NCI-H2029 (cell line): ENCODE measurements at places on chromosomes 6 and 20.

DNA sequence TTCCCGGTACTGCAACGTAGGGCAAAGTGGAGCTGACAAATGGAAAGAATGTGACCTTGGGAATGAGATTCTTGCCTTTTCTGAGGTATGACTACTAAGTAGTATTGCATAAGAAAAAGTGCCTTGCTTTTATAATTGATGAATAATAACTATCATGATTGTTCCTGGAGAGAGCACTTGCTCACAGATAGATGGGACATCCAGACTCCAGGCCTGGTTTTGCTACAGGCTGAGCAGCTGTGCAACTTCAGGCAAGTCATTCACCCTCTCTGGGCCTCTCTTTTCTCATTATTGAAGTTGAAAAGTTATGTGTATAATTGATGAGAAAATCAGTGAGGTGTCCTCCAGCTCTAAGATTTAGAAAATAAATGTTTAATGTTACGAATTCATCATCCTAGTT is 53.6 kb upstream of the MBOAT1 start:
- DNase-seq: no peak

- DNase-seq: no peak
Measured at GRCh38 chr6:149075616-149076354, 241.7 kb upstream of the TAB2 start.

- DNase-seq: no peak
Measured at GRCh38 chr20:63118303-63119120, 97.4 kb downstream of the YTHDF1 start.

DNA sequence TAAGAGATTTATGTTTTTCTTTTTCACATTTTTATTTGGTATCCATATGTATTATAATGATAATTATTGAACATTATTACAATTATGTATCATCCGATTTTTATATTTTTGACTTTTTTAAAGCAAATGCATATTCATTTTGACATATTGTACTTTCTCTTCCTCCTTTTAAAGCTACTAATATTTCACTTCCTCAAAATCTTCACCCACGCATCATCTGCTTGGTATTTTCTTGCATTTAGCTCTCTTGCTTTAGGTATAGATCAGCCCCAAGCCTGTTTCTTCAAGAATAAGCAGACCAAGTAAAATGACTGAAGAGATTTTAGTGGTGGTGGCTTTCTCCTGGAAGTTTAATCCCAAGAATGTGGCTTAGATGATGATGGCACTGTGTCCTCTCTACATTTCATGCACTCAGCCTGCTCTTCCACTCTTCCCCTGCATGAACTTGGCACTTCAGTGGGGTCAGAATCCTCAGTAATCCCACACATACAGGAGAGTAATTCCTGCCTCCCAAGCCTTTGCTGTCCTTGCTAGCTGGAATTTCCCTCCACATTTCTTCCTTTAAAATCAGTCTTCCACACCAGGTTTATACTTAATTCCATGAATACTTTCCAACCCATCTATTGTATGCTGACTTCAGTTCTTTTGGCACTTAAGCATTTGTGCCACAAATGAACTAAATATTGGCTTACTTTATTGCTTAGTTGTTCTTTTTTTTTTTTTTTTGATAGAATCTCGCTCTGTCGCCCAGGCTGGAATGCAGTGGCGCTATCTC is 8.2 kb downstream of the NCOA7 start:
- DNase-seq: no peak

DNA sequence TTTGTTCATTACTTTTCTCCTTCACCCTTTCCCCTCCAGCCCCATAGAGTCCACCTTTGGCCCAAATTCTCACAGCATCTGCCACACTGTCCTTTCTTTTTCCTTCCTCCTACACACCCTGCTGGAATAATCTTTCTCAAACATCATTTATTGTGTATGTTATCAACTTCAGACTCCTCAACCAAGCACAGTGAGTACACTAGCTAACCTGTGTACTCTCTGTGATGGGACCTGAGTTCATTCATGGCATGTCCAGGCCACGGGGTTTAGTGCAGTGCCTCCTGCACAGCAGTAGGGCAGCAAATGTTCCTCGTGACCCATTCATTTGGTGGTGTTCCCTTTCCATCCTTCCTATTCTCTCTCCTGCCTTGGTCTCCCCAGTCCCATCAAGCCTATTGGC is 7.1 kb upstream of the ARMC12 start:
- no peak for DNase-seq

DNA sequence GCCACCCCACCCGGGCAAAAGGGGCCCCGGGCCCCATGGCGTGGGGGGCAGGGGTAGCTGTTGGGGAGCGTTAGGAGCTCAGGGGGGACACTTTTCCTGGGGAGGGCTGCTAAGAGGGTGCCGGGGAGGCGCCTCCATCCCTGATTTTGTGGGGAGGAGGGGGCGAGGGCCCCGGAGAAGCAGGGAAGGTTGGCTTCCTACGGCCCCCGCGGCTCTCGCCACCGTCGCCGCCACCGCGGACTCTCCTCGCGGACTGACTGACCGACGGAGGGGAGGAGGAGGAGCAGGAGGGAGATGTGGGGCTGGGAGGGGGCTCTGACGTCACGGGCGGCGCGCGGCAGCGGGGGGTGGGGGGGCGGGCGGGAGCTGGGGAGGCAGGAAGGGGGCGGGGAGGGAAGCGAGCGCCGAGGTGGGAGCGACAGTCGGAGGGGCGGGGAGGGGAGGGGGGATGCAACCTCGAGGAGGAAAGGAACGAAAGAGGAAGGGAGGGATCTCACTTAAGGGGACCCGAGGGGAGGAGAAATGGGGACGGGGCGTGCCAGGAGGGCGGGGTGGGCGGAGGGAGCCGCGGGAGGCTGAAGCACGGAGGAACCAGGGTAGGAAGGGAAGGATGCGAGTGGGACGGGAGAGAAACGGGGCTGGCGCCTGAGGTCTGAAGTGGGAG is 5.1 kb downstream of the GABBR1 start:
- DNase-seq: peak; percentile 2

- DNase-seq: no peak
Measured at GRCh38 chr20:44137266-44137801, 49.7 kb downstream of the JPH2 start.

DNA sequence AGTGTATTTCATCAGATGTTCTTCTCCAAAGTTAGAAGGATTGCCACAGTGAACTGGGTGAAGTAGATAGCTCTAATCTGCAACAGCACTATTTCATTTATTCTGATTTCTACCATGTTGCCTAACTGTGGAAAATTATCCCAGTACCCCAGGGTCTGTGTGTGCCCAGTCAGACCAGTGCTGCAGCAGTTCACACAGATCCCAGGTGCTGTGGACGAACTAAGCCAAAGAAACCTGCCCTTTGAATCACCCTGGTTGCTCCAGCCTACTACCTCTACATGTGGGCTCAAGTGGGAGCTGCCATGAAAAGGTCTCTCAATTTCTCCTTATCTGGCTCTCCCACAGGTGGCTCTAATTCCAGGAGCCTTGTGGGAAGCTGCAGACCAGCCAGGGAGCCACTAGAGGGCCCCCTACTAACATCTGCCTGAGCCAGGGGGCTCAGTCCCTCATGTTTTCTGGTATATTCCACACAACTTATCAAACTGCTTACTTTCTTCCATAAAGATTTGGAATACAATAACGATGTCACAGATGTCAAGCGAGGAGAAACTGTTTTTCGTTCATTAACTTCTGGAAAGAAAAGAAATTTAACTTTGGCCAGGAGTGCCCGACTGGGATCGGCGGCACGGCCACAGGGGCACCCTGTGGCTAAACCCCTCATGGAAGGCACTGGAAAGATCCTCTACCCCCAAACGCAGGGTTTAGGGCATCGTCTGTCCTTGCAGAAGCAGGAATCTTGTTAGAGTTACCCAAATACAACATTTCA is 31.6 kb upstream of the LY86 start:
- peak; percentile 61 for DNase-seq

DNA sequence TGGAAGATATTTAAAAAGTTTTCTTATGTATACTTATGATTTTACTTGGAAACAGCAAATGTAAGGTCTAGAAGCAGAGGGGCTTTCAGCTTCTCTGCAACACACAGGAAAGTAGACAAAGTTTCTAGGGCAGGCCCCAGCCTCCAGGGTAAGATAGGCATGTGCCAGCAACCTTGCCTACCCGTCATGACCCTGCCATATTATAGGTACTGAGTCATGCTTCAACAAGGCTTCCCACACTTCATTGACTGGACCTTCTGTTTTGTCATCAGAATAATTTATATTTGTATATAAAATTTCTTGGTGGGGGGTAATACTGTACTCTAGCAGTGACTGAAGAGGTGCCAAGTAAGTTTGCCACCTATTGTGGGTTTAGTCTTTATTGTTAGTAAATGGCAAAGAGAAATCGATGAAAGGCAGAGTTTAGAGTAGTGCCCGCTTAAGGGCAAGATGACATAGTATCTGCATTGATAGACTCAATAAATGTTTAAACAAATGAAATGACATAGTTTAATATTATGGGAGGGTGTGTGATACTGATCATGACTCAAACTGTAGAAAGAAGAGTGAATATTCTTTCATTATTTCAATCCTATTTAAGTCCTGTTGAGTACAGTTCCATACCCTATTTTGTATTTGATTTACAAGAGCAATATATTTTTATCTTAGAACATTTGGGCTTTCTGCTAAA is 95.6 kb downstream of the JARID2 start:
- no peak for DNase-seq

DNA sequence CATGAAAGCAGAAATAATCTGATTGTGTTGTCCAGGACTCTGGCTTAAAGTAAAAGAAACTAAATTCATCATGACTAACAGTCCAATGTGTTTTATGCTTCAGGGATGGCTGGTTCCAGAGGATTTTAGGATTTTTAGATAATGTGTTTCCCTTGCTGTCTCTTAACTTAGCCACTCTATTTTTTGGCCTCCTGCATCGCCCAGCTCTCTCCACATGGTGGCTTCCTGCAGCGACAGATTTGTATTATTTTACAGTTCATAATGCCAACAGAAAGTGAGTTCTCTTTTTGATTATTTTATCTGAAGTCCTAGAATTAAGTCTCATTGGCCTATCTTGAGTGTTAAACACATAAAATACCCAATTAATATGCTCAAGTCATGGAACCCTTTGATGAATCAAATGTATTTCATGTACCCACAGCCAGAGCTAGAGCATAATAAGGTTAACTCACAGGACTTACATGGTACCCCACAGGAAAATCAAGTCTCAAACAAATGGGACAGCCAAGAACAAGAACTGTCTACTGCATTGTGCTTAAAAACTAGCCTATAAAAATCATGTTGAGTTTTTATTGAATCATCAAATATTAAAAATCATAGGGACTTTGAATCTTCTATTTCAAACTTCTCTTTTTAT is 582.5 kb downstream of the DOK5 start:
- no peak for DNase-seq

DNA sequence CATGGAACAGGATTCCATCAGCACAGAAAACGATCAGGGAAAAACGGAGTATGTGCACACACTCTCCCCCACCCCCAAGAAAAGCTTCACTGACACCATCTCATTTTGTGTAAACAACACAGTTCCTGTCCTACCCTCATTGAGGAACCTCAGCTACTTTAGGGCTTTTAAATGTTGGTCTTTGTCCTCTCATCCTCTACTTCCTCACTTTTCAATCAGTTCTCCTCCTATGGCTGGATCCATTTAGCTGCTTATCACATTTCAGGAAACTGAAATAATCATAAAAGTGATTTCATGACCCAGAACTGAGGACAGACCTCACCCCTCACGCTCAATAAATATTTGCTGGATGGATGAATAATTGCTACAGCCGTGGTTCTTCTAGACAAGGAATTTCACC is 33.1 kb upstream of the PNRC1 start:
- no peak for DNase-seq

DNA sequence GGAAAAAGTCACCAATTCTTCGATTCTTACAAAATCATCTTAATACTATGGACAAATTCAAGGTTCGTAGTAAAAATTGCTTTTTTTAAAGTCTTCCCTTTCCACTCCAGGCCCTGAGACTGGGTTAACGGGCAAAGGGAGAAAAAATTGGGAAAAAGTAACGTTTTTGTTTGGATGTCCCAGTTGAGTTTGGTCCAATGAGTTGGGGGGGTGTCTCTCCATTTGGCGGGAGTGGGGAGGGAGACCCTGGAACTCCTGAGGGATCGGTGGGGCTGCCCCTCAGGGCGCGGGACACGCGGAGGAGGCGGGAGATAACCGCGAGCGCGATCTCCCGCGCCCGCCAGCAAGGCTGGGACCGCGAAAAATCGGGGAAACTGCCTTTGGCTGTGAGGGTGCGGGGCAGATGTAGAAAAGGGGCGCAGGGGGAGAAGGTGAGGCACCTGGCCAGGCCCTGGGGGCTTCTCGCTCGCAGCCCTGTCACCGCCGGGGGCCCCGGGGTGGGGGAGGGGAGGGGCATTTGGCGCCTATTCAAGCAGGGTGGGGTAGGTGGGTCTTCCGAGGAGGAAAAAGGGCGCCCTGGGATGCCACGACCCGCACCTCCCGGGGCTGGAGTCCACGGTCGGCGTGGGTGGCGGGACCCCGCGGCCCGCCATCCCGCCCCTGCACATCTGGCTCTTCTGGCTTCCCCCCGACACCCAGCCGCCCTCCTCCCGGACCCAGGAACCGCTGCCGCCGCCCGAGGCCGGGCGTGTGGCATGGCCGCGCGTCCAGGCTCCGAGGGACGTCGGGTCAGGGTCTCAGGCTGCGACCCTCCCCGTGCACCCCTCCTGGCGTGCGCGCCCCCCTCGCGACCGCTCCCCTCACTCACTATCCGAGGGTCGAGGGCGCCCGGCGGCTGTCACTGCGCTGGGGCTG is 595 bp downstream of the FBXO5 start:
- DNase-seq: no peak

DNA sequence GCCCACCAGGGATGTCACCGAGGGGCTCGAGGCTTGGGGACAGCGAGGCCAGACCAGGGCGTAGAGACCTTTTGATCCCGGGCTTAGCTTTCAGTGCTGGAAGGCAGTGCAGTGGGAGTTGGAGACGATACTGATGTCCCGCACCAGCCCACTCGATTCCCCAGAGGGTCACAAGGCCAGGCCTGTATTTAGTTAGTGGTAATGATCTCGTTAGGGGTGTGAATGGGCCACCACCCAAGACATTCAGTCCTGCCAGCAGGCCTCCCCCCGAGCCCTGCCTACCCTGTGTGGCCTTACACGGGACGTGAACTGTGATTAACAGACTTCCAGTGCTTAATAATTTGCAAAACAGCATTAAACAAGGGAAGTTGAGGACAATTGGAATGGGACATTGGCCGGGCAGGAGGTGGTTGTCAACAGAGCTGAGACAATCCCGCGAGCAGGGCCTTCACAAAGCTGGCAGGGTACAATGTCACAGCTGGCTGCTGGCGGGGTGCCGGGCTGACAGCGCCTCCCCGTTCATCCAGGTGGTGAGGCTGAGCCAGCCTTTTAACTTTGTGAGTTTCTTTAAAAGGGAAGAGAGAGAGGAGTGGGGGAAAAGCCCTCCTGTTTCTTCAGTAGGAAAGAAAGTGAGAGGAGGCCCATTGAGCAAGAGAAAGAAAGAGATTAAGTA is 175.3 kb upstream of the RALGAPA2 start:
- DNase-seq: no peak

GRCh38 chr6:132446141-132446854 is 45.0 kb upstream of the MOXD1 start:
- no peak for DNase-seq

DNA sequence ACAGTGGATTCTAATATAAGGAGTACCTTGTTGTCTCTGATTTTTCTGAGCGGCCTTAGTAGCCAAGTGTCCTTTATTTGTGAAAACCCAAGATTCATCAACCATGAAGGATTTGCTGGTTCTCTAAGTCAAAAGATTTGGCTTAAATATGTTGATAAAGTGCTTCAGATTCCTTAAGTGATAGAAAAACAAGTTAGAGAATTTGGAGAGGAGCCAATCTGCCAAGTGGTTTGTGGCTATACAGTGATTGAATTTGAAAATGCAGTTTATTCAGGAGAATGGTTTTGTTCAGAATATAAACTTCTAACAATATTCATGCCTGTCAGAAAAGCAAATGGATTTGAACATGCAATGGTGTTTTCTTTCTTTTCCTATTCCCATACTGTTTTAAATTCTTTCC is 54.8 kb downstream of the CAP2 start:
- no peak for DNase-seq
